Activated CD4-positive, alpha-beta T cell treated with anti-CD3 and anti-CD28 coated beads, Interleukin-2, amount 10 ng/mL, durations not matched to agents 7 days and 5 days (primary cell): ENCODE measurements at places on chromosomes 13 and 19. TPM values are rescaled to one million over a fixed set of nuclear protein-coding genes. Genes with fewer than 3 reads are reported as not detected.

- peaks cover 6% of the 10 kb centered on the region for H3K36me3 ChIP-seq
- no peaks in the 10 kb centered on the region for H3K27me3 ChIP-seq
- no peaks in the 10 kb centered on the region for H3K4me1 ChIP-seq
- no peak overlapping the region for H3K4me3 ChIP-seq
- no peak for DNase-seq
- H3K27ac ChIP-seq, result no peak overlapping the region
These were observed 164.2 kb downstream of the ABCC4 start for GRCh38 chr13:95137096-95137495.

DNA sequence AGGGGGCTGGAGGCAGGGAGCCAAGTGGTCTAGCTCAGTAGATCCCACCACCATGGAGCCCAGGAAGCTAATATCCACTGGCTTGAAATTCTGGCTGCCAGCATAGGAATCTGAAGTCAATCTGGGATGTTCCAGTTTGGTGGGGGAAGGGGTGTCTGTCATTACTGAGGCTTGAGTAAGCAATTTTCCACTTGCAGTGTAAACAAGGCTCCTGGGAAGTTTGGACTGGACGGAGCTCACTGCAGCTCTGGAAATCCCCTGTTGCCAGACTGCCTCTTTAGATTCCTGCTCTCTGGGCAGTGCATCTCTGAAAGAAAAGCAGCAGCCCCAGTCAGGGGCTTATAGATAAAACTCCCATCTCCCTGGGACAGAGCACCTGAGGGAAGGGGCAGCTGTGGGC, 349.2 kb upstream of the KLHL1 start:
- H3K36me3 ChIP-seq, result no peaks in the 10 kb centered on the region
- H3K4me3 ChIP-seq, result no peak overlapping the region
- H3K4me1 ChIP-seq, result no peaks in the 10 kb centered on the region
- DNase-seq, result no peak

- H3K36me3 ChIP-seq, result no peaks in the 10 kb centered on the region
- H3K4me1 ChIP-seq, result no peaks in the 10 kb centered on the region
- no peak for DNase-seq
These were observed 224.5 kb downstream of the EFNB2 start for GRCh38 chr13:106311004-106311403.

DNA sequence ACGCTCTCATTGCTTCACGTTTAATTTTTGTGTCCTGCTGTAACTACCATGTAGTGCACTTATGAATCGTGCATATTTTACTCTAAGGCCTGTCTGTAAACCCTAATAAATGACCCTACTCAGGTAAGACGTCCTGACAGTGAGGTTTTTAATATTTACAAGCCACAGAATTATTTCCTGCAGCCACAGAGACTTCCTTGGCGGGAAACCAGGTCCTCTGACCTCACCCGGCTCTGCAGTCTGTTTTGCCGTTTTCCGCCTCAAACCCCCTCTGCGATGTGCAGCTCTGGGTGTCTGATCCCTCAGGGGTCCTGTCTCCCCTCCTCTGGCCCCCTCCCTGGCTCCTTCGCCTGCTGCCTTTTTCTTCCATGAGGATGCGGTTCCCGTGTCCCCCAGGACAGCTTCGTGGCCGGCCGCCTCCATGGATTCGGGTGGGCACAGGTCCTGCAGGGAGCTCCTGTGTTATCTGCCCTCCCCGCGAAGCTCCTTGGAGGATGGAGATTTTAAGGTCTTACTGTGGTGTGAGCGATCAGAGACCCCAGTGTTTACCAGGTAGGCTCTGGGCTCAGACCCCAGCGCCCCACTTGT, 66.3 kb downstream of the MCF2L start:
- H3K36me3 ChIP-seq, result no peaks in the 10 kb centered on the region
- H3K27ac ChIP-seq, result no peak overlapping the region
- no peak overlapping the region for H3K4me3 ChIP-seq
- no peaks in the 10 kb centered on the region for H3K4me1 ChIP-seq
- H3K27me3 ChIP-seq, result no peaks in the 10 kb centered on the region

DNA sequence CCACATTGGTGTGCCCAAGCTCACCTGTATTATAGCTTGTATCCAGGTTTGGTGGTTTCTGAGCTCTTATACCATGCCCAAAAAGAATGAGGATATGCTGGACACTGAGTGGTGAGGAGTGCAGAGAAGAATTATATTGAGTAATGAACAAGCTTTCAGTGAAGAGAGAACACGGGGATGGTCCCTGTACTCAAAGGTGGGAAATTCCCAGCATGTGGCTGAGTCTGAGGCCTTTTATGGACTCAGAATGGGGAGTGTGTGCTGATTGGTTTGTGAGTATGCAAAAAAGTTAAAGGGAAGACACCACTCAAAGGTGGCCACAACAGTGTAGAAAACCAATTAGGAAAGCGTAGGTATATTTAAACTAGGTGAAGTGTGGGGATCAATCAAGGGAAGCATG, 191.2 kb upstream of the SLITRK6 start:
- no peaks in the 10 kb centered on the region for H3K27me3 ChIP-seq
- no peaks in the 10 kb centered on the region for H3K4me1 ChIP-seq
- H3K4me3 ChIP-seq, result no peak overlapping the region
- no peak for DNase-seq

DNA sequence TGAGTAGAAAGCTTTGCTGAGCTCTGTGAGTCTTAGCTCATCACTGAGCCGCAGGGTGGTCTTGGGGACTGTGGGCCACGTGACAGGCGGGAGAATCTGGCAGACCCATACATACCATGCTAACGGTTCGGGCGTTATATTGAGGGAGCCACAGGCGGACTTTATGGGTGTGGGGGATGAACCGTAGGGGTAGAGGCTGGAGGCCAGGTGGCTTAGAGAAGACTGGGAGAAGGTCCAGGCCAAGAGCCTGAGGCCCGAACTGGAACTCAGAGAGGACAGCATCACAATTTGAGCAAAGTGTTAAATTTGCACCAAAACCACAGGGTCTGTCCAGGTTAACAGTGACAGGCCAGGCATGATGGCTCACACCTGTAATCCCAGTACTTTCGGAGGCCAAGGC, 15.3 kb upstream of the ATF5 start:
- no peaks in the 10 kb centered on the region for H3K27me3 ChIP-seq
- H3K4me3 ChIP-seq, result no peak overlapping the region
- peaks cover 61% of the 10 kb centered on the region for H3K36me3 ChIP-seq
- no peak for DNase-seq
- H3K4me1 ChIP-seq, result peaks cover 36% of the 10 kb centered on the region
- H3K27ac ChIP-seq, result no peak overlapping the region

GRCh38 chr19:39489756-39490155, 9.0 kb upstream of the DLL3 start:
- H3K27ac ChIP-seq, result no peak overlapping the region
- peaks cover 20% of the 10 kb centered on the region for H3K36me3 ChIP-seq
- no peaks in the 10 kb centered on the region for H3K27me3 ChIP-seq
- no peaks in the 10 kb centered on the region for H3K4me1 ChIP-seq
- H3K4me3 ChIP-seq, result no peak overlapping the region
- DNase-seq, result no peak

The KCNC3 gene
- 3.4 TPM for total RNA-seq

The CFAP97D2 gene
- total RNA-seq, result not detected

The TMIGD2 gene
- total RNA-seq, result 45.4 TPM
